ENCODE measurements at places on chromosomes 11 and 22.

GRCh38 chr11:83895516-83895915 lies 609.3 kb upstream of the CCDC90B start:
- no peak for DNase-seq

DNA sequence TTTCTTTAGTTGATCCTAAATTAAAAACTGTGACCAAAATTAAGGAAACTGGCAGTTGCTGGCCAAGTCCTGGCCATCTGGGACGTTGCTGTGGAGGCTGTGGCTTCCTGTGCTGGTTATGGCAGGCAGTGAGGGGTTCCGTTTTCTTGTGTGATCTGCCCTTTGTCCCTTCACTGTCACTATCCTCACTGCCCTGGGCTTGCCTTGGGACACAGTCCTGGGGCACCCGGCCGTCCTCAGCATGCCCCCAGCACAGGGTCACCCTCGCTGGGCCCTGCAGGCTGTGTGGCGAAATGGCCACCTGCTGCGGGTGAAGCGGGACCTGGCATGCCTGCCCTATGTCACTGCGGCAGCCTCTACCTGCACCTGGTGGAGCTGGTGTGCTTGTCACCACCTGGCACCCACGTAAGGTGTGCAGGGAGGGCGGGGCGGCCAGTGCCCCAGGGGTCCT lies 52.5 kb upstream of the SLC22A12 start:
- no peak for DNase-seq

- no peak for DNase-seq
Measured at GRCh38 chr11:69074375-69075140, 25.8 kb downstream of the TPCN2 start.

DNA sequence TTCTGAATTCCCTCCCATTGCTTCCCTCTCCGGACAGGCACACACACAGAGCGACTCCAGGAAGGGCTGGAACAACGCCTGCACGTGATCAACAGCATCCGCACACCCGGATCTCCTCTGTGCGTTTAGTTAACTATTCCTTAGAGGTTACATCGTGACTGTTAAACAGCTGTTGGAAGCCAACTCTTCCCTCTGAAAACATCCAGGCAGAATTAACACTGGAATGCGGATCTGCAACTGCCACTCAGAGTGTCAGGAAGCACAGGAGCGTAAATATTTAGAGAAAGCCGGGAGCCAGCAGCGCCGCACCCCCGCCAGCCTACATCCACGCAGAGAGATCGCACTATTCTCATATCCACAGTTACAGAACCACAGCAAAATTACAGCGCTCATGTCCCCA lies 46.2 kb downstream of the SHANK2 start:
- no peak for DNase-seq

DNA sequence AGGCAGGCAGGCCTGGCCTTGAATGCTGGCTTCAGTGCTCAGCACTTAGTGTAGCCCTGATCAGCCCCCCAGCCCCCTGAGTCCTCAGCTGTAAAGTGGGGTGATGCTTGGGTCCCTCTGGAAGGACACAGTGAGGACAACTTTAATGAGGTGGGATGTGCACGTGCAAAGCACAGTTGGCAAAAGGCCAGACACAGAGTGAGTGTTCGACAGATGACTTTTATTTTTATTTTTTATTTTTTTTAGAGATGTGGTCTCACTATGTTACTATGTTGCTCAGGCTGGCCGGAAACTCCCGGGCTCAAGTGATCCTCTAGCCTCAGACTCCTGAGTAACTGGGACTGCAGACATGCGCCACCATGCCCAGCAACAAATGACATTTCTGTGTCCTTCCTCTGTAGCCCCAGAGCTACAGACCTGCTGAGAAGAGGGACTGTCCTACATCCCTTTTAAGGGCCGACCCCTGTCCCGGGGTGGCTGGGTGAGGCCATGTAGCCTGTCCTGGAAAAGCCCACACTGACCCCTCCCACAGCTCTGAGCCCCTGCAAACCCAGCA lies 6.9 kb upstream of the C11orf96 start:
- no peak for DNase-seq

- DNase-seq: no peak
Measured at GRCh38 chr11:114087025-114087424, 27.5 kb downstream of the ZBTB16 start.

GRCh38 chr22:35835998-35836691 lies 118.5 kb downstream of the APOL5 start:
- DNase-seq: no peak

- no peak for DNase-seq
Measured at GRCh38 chr11:57162179-57162898, 19.4 kb upstream of the LRRC55 start.

DNA sequence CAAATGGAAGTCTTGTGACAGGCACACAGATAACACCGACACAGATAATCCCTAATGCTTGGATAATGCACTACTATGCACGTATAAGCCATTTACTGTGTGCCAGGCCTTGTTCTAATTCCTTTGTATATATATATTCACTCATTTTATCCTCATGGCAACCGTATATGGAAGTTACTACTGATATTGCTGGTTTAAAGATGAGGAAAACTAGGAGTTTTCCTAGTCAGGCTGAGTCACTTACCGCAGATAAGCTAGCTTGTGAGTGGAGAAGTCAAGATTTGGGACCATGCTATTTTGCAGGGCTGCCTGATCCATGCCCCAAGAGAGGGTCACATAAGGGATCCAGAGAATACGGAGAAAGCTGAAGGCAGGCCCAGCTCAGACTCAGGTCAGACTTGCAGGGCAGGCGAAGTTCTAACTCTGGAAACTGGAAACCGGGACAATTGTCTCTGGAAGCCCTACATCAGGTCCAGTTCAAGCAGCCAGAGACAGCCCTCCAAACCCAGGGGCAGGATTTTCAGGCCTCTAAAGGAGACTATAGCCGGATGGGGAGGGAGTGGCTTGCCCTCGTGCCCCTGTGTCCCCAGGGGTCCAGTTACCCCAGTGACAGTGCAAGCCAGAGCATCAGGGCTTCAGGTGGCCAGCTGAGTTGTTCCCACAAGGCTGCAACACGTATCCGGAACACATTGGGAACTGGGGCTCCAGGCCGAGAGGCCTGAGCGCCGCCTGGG lies 534.8 kb downstream of the INSC start:
- no peak for DNase-seq

- no peak for DNase-seq
Measured at GRCh38 chr11:128865490-128865889, 1.6 kb downstream of the KCNJ1 start.

DNA sequence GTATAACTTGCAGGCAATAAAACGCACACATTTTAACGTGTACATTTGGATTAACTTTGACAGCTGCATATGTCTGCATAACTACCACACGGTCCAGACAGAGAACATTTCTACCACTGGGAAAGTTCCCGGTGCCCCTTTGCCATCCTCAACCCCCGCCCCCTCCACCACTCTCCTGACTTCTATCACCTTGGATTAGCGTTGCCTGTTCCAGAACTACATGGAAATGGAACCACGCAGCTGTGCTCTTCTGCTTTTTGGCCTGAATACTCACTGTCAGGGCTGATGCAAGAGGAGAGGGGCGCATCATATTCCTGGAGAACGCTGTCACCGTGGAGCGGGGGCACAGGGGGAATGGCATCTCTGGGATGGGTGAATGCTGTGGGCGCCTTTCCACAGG lies 62.1 kb downstream of the LRP5 start:
- DNase-seq: no peak

- DNase-seq: no peak
Measured at GRCh38 chr11:63843041-63843440, 4.1 kb downstream of the MARK2 start.

DNA sequence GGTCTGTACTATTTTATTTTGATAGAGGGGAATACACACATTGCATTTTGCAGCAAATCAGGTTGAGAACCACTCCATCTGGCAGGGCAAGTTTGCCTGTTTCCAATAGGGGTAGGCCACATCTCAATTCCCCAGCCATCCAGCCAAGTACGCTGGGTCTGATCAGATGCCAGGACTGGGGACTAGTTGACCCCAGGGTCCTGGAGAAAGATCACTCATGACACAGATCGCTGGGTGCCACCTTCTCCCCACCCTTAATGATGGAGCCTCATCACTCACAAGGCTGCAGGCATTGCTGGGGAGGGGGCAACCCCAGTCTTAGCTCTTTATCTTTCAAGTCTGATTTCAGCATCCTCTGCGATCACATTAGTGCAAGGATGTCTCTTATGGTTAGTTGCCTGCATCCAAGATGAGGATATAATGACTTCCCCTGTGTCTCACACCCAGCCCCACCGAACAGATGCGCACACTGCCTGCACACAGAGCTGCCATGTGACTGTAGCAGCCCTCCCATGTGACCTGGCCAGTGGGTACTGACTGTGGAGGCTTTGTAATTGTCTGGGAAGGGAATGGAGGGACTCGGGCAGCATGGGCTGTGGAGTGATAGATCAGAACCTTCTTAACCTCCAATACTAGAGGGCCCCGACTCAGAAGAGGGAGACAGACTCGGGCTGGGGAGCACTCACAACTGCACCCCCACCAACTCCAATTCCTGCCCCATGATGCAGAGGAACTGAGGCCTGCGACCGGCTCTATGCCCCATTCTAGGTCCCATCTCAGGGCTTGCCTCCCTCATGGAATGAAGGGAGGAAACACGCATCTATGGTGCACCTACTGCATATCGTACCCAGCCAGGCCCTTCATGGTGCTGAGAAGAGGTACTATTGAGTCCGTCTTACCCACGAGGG lies 155.8 kb downstream of the DSCAML1 start:
- no peak for DNase-seq

- DNase-seq: peak; percentile 38
Measured at GRCh38 chr11:126607374-126607773, 251.9 kb downstream of the ST3GAL4 start.

GRCh38 chr11:10181811-10182210 lies 112.2 kb downstream of the SBF2 start:
- DNase-seq: no peak

GRCh38 chr11:17694494-17695110 lies 24.8 kb upstream of the MYOD1 start:
- no peak for DNase-seq

DNA sequence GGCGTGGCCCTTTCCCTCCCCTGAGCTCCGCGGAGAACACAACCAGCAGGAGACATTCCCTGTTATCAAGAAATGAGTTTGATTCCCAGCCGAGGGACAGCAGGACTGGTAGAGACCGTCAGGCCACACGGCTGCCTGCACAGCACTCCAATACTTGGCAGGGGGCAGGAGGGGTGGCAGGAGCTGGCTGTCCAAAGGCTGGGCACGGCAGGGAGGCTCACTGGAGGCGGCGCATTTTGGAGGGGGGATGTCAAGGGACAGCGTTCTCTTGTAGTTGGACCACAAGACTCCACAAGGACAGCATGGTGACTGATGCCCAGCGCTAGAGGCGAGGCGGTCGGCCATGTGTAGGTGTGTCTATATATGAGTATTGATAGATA lies 66.7 kb upstream of the A4GALT start:
- no peak for DNase-seq

- DNase-seq: no peak
Measured at GRCh38 chr11:117862019-117862725, 14.3 kb downstream of the FXYD6 start.

- DNase-seq: no peak
Measured at GRCh38 chr11:95269036-95269819, 38.2 kb upstream of the SESN3 start.

GRCh38 chr22:30868663-30869385 lies 99.8 kb downstream of the MORC2 start:
- DNase-seq: peak; percentile 36

- no peak for DNase-seq
Measured at GRCh38 chr11:42657169-42657568, 654.6 kb upstream of the API5 start.

DNA sequence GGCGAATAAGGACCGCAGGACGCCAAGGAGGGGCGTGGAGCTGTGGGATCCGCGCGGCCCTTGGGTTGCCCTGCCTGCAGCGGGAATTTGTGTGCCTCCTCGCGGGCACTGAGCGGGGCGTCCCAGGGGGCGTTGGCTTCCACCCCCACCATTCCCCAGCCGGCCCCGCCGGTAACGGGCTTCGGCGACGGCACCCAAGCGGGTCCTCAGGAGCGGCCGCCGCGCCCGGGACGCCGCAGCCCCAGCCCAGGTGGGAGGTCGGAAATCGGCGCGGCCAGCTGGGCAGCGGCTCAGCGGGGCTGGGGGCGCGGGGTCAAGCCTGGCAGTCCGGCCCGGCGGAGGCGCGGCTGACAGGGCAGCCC lies 320 bp downstream of the CLTCL1 start:
- DNase-seq: peak; percentile 41

DNA sequence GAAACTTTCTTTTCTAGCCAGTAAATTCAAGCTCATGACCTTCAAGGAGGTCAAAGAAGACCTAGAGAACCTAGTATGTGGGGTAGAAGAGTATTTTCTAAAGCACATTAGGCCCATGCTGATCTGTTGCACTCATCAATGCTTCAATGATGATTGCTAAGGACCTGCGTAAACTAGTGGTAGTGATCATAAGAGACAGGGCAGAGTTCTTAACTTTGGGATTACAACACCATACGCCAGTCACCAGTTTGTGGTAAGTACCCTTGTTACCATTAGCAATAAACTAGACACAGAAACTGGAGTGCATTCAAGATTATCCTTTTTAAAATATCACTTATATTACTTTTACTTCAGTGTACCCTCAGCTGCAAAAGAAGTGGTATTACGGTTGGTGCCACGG lies 490.3 kb downstream of the BUD13 start:
- no peak for DNase-seq

GRCh38 chr11:122487669-122488068 lies 167.9 kb upstream of the UBASH3B start:
- DNase-seq: no peak

- no peak for DNase-seq
Measured at GRCh38 chr22:43502306-43502874, 90.6 kb downstream of the MPPED1 start.

- no peak for DNase-seq
Measured at GRCh38 chr22:24304062-24304675, 33.5 kb downstream of the SPECC1L start.

DNA sequence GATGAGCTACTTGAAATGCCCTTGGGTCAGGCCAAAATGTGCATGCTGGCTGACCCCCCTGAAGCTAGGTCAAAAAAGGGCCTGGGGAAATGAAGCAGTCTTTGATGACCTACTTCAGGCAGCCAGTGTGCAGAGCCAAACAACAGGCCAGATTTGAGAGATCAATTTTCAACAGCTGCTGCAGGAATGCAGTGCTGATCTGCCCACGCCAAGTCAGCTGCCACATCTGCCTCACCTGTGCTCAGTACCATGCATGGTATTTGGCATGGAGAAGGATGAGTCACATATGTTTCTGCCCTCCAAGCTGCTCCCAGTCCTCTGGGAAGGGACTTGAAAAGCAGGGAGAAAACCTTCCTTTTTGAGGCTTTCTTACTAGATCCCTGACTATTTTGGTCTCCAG lies 35.8 kb downstream of the MTNR1B start:
- no peak for DNase-seq

- no peak for DNase-seq
Measured at GRCh38 chr11:413120-414081, 1.4 kb downstream of the SIGIRR start.

GRCh38 chr11:106840947-106841346 lies 177.3 kb downstream of the GUCY1A2 start:
- no peak for DNase-seq

DNA sequence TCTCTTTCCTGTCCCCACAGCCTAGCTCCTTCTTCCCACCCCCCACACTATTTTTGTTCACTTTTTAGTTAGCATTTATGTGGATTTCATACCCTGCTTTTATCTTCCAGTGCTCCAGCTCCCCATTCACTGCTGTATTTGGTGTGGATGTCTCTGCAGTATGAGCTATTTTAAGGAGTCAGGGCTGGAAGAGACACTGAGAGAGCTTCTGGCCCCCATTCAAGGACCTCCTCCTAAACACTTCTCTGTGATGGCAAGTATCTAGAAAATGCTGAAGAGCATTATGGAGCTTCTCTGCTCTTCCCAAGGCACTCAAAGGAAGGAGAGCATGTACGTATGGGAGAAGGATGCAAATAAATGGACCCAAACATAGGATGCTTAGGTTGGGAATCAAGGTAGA lies 79.5 kb downstream of the RAB30 start:
- no peak for DNase-seq
